ENCODE measurements at places on chromosomes 7 and 10. TPM values are rescaled to one million over a fixed set of nuclear protein-coding genes. Genes with fewer than 3 reads are reported as not detected.

Gene GIMAP6
- total RNA-seq = 69.3 TPM

Gene GRM8
- total RNA-seq = not detected

Gene CH25H
- 4.4 TPM for total RNA-seq

- H3K4me3 ChIP-seq = no peak overlapping the region
- no peaks in the 10 kb centered on the region for H3K36me3 ChIP-seq
- no peak overlapping the region for H3K27ac ChIP-seq
- DNase-seq = no peak
- no peaks in the 10 kb centered on the region for H3K27me3 ChIP-seq
Measured at GRCh38 chr10:22005763-22006162, 2.2 kb upstream of the DNAJC1 start.

- H3K4me1 ChIP-seq = no peaks in the 10 kb centered on the region
- no peak overlapping the region for H3K4me3 ChIP-seq
- H3K27me3 ChIP-seq = no peaks in the 10 kb centered on the region
- no peak overlapping the region for H3K27ac ChIP-seq
- no peak for DNase-seq
- no peaks in the 10 kb centered on the region for H3K36me3 ChIP-seq
Measured at GRCh38 chr10:16009785-16010184, 149.5 kb upstream of the MINDY3 start.

GRCh38 chr7:73397521-73398281 is 35.9 kb upstream of the FZD9 start:
- DNase-seq = no peak
- H3K4me3 ChIP-seq = no peak overlapping the region

Measured in lower lobe of right lung (tissue), 2 donors.